Smooth muscle cell of trachea (primary cell): ENCODE measurements at places on chromosomes 2 and 18. TPM values are rescaled to one million over a fixed set of nuclear protein-coding genes. Genes with fewer than 3 reads are reported as not detected.

Gene ALPP
- under 0.01 TPM in 1 of 2 replicates, not detected in the other for total RNA-seq

Gene CCNYL1
- total RNA-seq, result 5.6 and 13.7 TPM in 2 replicates

Gene CYP26B1
- total RNA-seq, result under 0.01 and 0.50 TPM in 2 replicates

Gene SLC14A1
- total RNA-seq, result 62.7 and 81.0 TPM in 2 replicates

Gene HNRNPA3
- total RNA-seq, result 24.6 and 57.6 TPM in 2 replicates

Gene SDC1
- total RNA-seq, result 57.6 and 63.1 TPM in 2 replicates

Gene GALNT13
- 0.17 TPM in 1 of 2 replicates, not detected in the other for total RNA-seq

Gene NEURL3
- 0.17 TPM in 1 of 2 replicates, not detected in the other for total RNA-seq

Gene EFHD1
- total RNA-seq, result under 0.01 TPM in 1 of 2 replicates, not detected in the other

Gene ANO7
- total RNA-seq, result 0.15 and 0.83 TPM in 2 replicates

Gene NETO1
- 0.17 TPM in 1 of 2 replicates, not detected in the other for total RNA-seq

Gene GORASP2
- total RNA-seq, result 34.6 and 39.5 TPM in 2 replicates

Gene DYNAP
- not detected in 2 replicates for total RNA-seq

Gene COX7A2L
- 194 and 255 TPM in 2 replicates for total RNA-seq

Gene TRIM43
- not detected in 2 replicates for total RNA-seq

Gene TRABD2A
- total RNA-seq, result 13.8 and 17.5 TPM in 2 replicates

Gene SERPINB3
- not detected in 2 replicates for total RNA-seq

Gene HOXD10
- total RNA-seq, result not detected in 2 replicates

Gene AOX1
- total RNA-seq, result 38.1 and 41.0 TPM in 2 replicates

Gene DSG1
- total RNA-seq, result not detected in 2 replicates

Gene SIX2
- total RNA-seq, result 0.17 TPM in 1 of 2 replicates, not detected in the other

Gene ARHGAP28
- total RNA-seq, result 13.4 and 21.5 TPM in 2 replicates

Gene CD207
- total RNA-seq, result not detected in 2 replicates

Gene NT5DC4
- total RNA-seq, result not detected in 2 replicates

Gene ANKRD44
- 8.0 and 8.3 TPM in 2 replicates for total RNA-seq

Gene CELF4
- total RNA-seq, result not detected in 2 replicates

Gene RSAD2
- total RNA-seq, result 0.44 and 0.50 TPM in 2 replicates

Gene FANCL
- total RNA-seq, result 13.4 and 25.5 TPM in 2 replicates

Gene RTP5
- not detected in 2 replicates for total RNA-seq

Gene AGBL5
- total RNA-seq, result 24.6 and 33.2 TPM in 2 replicates

Gene EGR4
- total RNA-seq, result 0.83 TPM in 1 of 2 replicates, not detected in the other

Gene PDCD1
- total RNA-seq, result not detected in 2 replicates

Gene NAT8
- not detected in 2 replicates for total RNA-seq

Gene ELOA2
- not detected in 2 replicates for total RNA-seq

Gene GDF7
- total RNA-seq, result 0.15 TPM in 1 of 2 replicates, not detected in the other

Gene OTOF
- total RNA-seq, result not detected in 2 replicates

Gene PKDCC
- total RNA-seq, result 55.1 and 129 TPM in 2 replicates
